ENCODE measurements at places on chromosomes 4 and X.

DNA sequence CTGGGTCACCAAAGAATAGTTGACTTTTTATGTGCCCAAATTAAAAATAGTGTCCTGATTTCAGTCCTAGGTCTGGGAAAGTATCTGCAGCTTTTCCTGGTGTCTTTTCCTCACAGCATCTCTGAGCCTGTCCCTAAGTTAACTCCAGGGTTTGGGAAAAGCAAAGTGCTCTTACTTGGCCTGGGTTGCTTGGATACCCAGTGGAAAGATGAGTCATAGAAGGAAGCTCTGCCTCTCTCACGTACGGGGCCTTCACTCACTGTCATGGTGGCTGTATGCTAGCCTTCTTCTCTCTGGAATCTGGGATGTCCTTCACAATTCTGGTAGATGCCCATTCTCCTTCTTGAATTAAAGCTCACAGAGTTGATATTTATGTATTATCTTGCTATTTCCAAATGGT is 607.3 kb downstream of the ANKRD50 start:
- peak; percentile 64 for DNase-seq

DNA sequence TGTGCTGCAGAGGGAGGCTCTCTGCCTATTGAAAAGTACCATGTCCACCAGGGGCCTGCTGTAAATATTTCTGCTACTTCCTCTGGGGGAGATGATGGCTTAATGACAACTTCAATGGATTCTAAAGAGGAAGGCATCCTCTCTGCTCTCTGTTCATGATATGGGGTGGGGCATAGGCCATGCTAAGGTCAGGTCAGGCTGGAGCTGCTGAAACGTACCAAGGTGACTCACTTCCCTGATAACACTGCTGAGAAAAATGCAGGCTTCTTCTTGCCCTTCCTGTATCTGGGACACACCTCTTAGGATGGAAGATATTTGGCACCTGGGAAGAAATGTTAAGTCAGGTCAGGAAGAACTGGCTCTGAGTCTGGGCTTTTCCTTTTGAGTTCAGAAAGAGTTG is 31.5 kb downstream of the HS3ST1 start:
- no peak for DNase-seq

GRCh38 chr4:78310740-78311115 is 240.8 kb upstream of the ANXA3 start:
- DNase-seq = no peak

- no peak for DNase-seq
Observed at GRCh38 chr4:123217664-123218063, 178.9 kb upstream of the SPRY1 start.

GRCh38 chr4:142549248-142549647 is 296.9 kb downstream of the INPP4B start:
- DNase-seq = no peak

DNA sequence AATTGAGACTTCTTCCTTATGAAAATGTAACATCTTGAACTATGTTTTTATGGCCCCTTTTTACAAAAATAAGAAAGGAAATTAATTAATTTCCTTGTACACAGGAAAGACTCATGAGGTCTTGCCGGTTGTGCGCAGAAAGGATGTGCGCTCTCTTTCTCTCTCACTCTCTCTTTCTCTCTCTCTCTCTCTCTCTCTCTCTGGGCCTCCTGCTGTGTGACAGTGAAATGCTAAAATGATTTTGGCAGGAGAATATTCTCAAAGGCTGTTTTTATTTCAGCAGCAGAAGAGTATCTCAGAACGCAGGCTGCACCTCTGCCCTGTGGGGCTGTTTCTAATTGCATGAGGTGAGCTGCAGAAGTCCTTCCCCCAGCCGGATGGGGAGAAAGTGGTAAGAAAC is 349.0 kb downstream of the MID1IP1 start:
- no peak for DNase-seq

DNA sequence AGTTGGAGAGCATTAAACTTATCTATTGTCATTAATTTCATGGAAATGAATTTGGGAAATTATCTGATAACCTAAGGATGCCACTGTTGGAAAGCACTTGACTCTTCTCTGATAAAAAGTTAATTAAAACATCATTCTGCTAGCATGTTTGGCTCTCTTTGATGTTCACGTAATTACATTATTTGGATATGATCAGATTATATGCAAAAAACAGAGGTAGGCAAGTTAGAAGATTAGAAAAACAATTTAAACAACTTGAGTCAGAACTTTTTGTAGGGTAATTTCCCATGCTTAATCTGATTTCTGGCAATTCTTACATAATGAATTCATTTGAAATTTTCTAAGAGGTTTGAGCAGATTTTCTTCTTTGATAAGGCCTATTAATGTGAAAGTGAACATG is 882.9 kb downstream of the TRAM1L1 start:
- no peak for DNase-seq

Data from fibroblast of mammary gland (primary cell).